ENCODE measurements at places on chromosomes 12 and 14.

- no peak for DNase-seq
Measured at GRCh38 chr14:64654901-64655300, 49.3 kb upstream of the PLEKHG3 start.

DNA sequence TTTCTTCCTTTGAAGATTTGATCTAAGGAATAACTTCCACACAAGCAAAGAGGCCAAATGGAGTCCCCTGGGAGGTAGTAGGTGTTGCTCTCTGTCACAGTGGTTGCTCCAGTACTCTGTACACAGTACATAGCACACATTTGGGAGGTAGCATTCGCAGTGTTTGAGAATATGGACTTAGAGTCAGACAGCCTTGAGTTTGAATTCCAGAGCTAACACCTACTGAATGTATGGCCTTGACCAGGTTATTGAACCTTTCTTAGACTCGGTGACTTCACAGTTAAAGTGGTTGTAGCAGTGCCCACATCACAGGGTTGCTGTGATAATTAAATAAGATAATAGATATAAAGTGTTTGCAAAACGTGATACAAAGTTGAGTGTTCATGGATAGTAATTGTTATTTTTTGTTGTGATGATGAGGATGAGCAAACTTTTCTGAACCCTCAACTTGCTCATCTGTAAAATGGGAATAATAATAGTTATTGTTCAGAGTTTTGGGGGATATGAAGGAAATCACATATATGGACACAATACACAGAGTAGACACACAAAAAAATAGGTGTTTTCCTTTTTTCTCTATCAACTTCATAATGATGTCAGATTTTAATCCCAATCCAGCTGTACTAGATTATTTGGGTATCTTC, 271.6 kb upstream of the CRY1 start:
- no peak for DNase-seq

DNA sequence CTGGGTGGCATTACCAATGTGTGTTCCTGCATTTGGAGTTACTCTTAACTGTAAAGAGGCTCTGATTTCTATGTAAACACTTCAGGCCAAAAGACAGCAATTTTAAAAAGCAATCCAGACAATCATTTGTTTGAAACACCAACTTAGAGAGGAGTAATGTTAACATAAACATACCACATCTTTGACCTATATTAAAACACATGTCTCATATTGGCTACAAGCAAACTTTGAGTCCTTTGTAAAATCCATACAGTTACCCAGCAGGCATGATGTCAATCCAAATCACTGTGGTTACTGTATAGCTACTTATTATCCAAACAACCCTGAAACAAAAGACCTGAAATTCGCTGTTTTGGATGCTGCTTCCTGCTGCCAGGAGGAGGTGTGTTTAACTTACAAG, 7.5 kb upstream of the G2E3 start:
- DNase-seq, result peak; percentile 17

DNA sequence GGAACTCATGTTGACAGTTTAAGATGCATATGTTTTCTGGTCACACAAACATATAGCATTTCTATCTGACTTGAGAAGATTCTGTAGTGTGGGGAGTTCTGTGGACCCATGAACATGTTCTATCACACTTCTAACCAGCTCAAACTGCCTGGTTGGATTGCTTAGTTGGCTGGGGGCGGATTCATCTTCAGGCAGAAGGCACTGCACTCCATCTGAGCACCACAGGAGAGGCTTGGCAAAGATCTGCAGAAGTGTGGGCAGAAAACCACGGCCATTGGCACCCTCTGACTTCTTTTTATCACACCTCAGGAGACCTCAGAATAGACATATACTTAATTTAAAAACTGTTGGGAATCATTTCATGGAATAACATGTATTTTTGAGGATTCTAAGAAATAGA, 68.5 kb downstream of the LIN7A start:
- no peak for DNase-seq

- DNase-seq, result peak; percentile 39
Measured at GRCh38 chr14:59688224-59689170, 111.9 kb upstream of the CCDC175 start.

GRCh38 chr14:77003960-77004710, 24.4 kb downstream of the IRF2BPL start:
- DNase-seq, result no peak

DNA sequence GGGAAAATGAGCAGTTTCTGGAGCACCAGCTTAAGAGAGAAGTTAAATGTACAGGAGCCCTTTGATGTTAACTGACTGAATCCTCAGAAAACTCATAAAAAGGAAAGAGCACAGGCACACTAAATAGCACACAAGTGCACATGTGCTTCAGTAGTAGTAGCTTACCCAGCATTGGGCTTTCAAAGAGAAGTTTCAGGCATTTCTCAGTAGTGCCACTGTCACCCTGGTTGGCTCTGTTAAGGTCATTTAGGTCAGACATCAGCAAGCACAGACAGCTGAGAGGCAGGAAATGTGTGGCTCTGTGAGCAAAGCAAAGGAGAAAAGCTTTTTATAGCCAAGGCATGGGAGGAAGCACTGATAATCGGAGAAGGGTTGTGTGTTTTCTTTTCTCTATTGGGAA, 96.3 kb upstream of the HIF1A start:
- DNase-seq, result no peak

All from NCI-H1092 (cell line).